ENCODE measurements at places on chromosomes 5 and 9. TPM values are rescaled to one million over a fixed set of nuclear protein-coding genes. Genes with fewer than 3 reads are reported as not detected.

DNA sequence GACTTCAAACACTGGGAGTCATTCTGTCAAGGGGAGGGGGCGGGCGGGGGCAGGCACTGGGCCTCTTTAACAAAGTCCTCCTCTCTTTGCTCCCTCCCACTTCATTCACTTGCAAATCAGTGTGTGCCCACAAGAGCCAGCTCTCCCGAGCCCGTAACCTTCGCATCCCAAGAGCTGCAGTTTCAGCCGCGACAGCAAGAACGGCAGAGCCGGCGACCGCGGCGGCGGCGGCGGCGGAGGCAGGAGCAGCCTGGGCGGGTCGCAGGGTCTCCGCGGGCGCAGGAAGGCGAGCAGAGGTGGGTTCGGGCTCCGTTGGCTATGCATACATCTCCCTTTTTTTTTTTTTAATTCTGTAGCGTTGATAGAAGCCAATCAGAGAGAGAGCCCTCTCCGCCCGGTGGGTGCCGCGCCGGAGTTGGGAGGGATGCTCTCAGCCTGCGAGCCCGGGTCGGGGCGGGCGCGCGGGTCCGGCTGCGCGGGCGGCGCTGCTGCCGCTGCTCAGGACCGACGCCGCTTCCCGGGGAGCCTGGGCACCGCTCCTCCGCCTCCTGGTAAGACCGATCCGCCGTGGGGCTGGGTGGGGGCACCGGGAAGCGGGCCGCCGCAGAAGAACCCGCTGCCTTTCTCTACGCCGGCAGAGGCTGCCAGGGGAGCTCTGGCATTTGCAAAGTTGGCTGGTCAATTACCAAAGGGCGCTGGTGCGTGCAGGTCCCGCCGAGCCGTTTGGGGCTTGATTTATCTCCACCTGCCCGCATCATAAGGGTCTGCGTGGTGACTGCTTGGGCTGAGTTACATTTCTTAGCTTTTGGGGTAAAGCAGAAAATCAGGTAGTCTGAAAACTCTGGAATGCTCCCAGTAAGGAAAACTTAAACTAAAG is at the start of gene CDH6:
Gene CDH6, plus strand, starts transcription at position 96 of the 877 bp plus-strand sequence. CDS start 73,788 bp downstream, outside the sequence.
- peak; percentile 76 for DNase-seq

GRCh38 chr9:108444400-108445358 is 411.1 kb downstream of the ACTL7B start:
- DNase-seq, result no peak

- no peak for DNase-seq
These were observed 12.6 kb upstream of the SLC12A7 start for GRCh38 chr5:1124205-1125029.

DNA sequence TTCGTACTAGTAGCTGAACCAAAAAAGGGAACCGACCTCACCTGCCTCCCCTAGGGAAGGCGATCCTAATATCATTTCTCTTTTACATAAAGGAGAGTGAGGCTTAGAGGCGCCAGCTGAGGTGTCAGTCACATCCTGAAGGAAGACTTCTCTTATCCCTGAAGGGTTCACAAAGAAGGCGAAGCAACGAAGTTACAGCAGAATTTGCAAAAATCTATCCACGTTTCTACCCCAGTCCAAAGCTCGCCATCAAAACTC is 598 bp upstream of the KIAA1191 start:
- DNase-seq, result no peak

- DNase-seq, result no peak
These were observed 72.9 kb upstream of the SLC44A1 start for GRCh38 chr9:105171589-105171988.

DNA sequence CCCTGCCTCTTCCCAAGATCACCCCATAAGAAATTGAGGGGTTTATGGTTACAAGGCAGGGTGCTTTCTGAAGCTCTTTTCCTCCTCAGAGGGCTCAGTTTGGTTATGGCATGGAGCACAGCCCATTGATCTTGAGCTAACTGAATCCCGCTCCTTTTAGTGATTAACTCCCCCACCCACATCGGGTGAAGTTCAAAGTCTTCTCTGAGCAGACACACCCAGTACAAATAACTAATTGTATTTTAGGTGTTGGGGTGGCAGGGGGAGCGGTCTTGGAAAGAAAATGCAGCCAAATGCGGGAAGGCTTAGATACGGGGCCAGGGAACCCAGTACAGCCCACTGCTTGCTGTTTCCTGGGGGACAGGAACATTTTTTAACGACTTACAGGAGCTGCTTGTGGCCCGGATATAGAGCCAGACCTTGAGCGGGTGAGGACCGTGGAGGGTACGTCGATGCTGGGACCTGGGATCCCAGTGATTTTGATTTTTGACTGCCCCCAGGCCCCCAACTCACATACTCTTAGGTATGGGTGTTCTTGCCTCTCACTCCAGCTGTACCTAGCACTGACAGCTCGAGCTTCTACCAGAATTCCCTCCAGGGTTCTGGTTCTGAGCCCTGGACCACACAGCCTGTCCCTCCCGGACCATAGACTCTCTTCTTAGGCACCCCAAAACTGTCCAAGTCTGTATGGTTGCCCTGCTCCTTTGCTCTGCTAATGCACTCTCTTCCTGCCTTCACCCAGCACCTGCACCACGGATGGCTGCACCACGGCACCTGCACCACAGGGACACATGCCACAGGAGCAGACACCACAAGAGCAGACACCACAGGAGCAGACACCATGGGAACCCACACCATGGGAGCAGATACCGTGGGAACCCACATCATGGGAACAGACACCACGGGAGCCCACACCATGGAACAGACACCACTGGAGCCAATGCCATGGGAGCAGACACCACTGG is 18.3 kb upstream of the RXRA start:
- no peak for DNase-seq

- no peak for DNase-seq
These were observed 51.3 kb upstream of the MOCS2 start for GRCh38 chr5:53160895-53161294.

DNA sequence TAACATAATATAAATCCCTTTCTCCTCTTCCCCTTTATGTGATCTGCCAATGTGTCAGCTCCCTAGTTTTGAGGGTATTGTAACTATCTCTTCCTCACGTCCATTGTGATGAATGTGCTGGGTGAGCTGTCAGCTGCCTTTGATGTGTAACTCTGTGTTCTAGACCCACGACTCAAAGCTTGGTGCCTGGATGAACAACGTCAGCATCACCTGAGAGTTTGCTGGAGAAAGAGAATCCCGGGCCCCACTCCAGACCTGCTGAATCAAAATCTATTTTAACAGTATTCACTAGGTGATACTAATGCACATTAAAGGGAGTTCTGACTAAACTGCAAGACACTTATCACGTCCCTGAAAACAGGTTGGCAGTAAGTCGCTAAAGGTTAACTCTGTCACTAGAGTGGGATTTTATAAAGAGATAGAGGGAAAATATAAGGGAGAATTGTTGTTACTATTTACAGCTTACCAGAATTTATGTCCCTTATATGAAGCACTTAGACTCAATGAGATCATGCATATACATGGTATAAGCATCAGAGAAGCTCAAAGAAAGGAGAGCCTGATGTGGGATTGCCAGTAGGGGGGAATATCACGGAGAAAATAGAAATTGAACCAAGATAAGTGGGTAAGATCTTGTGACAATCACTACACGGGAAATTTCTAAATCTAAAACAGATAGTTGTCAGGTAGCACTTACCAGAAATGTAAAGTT is 423.8 kb upstream of the SLC30A5 start:
- DNase-seq, result no peak

DNA sequence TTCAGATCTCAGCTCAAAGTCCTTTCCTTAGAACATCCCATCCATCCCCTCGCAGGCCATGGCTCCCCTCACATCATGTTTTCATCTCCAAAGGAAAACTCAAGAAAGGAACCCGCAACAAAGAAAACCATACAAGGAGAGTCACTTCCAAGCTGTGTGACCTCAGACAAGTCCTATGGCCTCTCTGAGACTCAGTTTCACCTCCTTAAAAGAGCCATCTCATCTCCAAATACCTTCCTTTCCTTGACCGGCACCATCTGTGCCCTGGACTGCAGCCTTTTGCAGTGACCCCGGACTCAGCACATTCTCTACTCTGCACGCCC is 10.7 kb downstream of the CORO2A start:
- no peak for DNase-seq

The BHMT2 gene
- total RNA-seq, result not detected

The CDC20B gene
- total RNA-seq, result not detected

The DRD1 gene
- total RNA-seq, result not detected

The MEGF9 gene
- total RNA-seq, result 23.3 TPM

The CER1 gene
- 0.32 TPM for total RNA-seq

The SNAPC3 gene
- 49.8 TPM for total RNA-seq

The PCDHGA8 gene
- 0.43 TPM for total RNA-seq
